A172 (cell line): ENCODE measurements at places on chromosomes 7 and 10.

DNA sequence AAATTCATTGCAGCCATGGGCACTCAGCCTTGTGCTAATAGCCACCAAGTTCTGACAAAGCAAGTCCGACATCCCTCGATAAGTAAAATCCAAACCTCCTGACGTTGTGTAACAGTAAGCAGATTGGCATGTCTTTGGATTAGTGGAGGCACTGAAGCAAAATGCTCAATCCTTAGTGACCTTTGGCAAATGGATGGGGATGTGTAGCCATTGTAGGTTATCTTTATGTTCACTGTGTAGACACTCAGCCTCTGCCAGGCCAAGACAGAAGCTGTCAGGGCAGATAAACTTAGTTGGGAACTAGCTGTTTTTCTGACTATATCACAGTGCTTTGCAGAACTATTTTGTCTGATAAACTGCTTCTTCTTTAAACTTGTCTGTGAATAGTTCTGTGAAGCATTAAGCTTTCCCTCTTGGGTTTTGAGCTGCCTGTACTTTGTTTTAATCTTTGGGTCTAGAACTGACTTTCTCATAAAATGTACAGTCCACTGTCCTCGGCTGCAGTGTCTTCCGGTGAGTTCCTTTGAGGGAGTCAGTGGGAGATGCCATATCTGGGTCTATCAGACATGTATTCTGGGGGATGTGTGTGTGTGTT, 220.8 kb downstream of the LRMDA start:
- DNase-seq = no peak

DNA sequence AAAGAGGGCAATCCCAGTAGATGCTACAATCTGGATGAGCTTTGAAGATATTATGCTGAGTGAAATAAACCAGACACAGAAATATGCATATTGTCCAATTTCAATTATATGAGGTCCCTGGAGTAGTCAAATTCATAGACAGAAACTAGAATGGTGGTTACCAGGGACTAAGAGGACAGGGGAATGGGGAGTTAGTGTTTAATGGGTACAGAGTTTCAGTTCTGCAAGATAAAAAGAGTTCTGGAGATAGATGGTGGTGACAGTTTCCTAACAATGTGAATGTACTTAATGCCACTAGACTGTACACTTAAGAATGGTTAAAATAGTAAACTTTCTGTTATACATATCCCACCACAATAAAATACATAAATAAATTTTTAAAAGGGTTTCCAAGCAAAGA, 236.6 kb downstream of the ELMO1 start:
- no peak for DNase-seq

DNA sequence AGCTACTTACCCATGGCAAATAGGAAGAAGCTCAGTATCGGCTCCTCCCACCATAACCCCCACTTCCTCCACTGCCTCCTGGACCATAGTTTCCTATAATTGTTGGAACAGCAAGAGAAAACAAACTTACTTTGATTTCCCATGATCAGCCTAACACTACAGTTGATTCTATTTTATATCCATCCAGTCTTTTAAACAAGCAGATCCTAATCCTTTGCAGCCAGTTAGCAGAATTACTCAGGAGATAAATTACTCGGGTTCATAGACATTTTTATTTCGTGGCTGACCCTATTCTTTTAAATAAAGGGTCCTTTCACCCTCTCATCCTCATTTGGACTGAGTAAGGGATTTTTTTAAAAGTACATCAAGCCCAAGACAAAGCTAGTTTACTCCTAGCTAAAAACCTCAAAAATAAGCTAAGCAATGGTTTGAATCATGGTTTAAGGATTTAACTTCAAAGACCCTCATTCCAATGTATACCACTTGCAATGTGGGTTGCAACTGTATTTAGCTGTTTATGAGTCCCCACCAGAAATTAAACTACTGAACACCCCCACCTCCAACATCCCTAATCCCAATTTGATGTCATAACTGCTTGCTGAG, 8.0 kb downstream of the HNRNPA2B1 start:
- DNase-seq = no peak

DNA sequence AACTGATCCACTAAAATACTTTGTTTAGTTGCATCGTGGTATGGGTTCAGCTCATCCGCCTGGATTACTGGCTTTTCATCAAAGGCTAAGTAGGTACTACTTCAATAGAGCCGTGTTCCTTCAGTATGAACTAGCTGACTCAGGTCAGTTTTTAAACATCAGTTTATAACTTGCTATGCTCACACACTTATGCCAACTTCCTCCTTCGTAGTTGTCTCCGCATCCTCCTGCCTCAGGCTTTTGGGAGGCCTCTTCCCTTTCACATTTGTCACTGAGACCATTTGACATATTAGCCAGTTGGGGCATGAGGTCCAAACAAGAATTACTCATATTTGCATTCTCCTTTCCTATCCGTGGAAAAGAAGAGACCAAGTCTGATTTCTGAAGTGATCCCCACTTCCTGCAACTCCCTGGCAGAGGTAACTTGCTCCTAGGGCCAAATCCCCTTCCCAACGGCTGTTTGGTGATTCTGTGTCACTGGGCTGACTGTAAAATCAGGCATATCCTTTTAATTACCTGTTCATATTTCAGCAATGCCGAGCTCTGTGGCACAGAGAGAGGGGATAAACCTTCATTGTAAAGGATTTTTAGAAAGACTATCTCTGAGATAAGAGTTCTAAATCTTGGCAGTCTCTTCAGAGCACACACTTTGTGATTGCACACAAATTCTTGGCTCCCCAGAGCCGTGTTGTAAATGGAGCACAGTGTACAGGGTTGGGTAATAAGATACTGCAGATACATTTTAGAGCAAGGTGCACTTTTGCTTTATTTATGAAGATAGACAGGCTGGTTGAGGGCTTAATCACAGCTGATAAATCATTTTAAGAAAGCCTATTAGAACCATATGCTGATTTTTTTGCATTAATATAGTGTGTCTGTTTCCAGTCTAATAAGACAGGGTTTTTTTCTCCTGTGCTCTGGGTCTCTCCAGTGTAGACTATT, 108.0 kb downstream of the CREB5 start:
- DNase-seq = no peak

- DNase-seq = no peak
These were observed 5.2 kb upstream of the NKX6-2 start for GRCh38 chr10:132790934-132791829.

DNA sequence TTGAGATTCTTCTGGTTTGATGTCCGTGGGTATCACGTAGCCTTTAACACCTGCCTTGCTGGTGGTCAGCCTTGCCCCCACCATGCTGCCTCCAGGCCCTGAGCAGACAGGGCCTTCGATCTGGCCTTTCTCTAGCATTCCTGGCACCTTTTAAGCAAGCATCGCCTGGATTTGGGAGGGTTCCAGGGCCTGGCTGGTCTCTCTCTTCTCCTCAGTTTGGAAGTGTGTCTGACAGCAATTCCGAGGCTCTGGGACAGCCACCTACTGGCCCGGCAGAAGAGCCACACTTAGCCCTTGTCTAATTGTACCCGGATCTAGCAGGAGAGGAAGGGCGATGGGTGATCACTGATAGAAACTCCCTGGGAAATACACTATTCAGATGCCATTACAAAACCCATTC, 441.3 kb upstream of the MKI67 start:
- DNase-seq = no peak

- DNase-seq = no peak
These were observed 20.5 kb downstream of the ZRANB1 start for GRCh38 chr10:124962421-124962820.

DNA sequence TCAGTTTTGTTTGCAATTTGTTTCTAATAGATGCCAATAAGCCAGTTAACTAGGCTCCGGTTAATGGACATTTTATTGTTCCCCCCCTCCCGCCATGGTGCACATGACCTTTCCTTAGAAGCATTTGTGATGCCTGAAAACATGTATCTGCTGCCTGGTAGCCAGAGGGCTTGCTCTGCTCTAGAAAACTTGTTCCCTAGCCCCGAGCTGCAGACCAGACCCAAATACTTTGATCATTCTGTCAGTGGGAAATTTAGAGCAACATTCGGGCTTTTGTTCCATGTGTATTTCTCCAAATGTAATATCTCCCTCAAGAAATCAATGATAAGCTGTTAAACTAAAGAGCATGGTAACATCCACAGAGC, 104.7 kb downstream of the EVX1 start:
- no peak for DNase-seq

DNA sequence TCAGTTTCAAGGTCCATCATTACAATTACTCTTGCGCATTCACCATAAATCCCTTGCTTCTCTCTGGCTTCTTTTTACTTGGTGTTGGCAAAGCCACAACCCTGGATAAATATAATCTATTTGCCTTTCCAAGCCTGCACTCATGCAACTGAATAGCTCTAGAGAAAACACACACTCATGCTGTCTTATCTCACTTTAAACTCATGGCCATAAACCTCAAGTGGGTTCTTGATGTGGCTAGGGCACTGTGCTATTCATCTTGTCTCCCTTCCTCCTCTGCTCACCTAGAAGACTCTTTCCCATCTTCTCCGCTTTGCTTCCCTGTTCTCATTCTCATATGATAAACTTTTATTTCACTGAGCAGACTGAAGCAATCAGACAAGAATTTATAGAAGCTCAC, 165.4 kb upstream of the MTPN start:
- no peak for DNase-seq

DNA sequence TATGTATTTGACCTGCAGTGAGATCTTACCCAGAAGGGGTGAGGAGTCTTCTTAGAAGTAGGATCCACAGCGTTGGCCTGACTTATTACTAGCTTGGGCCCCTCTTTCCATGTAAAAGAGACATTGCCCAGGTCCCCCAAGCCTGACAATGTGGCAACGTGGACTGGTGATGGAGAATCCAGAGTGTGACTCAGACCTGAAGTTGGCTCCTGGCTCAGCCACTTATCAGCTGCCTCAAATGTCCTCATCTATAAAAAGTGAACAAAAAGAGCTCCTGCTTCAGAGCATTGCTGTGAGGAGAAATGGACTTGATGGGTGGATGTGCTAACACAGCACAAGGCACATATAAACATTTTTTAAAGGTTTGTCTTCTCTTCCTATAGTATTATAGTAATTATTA, 35.4 kb upstream of the TECTB start:
- no peak for DNase-seq

DNA sequence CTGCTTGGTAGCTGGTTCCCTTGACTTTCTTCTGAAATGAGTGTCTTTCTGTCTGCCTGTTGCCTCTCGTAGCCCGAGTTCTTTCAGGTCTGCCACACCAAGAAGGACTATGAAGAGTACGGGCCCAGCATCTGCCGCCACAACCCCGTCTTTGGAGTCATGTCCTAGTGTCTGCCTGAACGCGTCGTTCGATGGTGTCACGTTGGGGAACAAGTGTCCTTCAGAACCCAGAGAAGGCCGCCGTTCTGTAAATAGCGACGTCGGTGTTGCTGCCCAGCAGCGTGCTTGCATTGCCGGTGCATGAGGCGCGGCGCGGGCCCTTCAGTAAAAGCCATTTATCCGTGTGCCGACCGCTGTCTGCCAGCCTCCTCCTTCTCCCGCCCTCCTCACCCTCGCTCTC, 94.8 kb downstream of the ACTR3B start:
- no peak for DNase-seq

- DNase-seq = peak; percentile 83
These were observed 243.3 kb upstream of the CDC14C start for GRCh38 chr7:48681006-48681405.

DNA sequence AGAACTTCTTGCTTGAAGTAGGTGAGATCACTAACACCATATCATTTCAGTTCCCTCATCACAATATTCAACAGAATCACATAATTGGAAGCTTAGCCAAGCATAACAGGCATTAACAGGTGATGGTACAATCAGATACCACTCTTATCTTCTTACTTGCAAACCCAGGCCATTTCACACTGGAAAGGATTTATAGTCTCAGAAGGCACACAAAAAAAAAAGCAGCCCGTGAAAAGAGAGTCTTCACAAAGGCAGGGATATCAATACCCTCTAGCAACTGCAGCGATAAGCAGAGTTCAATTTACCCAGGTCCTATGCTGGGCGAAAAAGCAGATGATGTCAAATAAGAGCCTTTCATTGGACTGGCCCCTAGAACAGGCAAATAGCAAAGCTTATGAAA, 1082.4 kb downstream of the XPNPEP1 start:
- DNase-seq = no peak

DNA sequence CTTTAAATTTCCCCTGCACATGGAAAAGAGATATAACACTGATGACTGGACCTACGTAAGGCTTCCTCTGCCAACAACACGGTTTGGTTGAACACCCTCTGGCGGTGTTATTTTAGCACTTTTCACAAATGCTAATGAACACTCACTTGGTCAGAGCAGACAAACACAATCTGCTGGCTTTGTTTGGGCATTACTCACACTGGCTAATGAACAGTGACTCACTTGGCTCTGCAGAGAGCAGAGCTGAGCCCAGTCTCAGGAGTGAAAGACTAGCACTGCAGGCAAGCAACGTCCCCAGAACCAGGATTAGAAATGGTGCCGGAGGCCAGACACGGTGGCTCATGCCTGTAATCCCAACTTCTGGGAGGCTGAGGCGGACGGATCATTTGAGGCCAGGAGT, 430.8 kb downstream of the PLXNA4 start:
- DNase-seq = peak; percentile 95

DNA sequence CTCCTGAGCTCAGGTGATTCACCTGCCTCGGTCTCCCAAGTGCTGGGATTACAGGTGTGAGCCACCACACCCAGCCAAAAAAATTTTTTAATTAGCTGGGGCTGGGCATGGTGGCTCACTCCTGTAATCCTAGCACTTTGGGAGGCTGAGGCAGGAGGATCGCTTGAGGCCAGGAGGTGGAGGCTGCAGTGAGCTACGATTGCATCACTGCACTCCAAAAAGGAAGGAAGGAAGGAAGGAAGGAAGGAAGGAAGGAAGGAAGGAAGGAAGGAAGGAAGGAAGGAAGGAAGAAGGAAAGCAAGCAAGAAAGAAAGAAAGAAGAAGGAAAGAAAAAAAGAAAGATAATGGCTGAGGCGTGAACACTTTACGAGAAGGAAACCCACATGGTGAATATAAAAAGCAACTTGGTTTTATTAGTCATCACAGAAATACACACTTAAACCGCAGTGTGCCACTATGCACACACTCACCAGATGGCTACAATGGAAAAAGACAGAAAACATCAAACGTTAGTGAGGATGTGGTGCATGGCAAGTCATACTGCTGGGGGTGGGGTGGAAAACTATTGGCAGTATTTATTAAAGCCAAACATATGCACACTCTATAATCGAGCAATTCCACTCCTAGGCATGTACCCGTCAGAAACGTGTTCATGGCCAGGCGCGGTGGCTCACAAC, 4.4 kb upstream of the CCL26 start:
- DNase-seq = peak; percentile 91

- DNase-seq = no peak
These were observed 322.2 kb downstream of the BMPER start for GRCh38 chr7:34227525-34227924.

DNA sequence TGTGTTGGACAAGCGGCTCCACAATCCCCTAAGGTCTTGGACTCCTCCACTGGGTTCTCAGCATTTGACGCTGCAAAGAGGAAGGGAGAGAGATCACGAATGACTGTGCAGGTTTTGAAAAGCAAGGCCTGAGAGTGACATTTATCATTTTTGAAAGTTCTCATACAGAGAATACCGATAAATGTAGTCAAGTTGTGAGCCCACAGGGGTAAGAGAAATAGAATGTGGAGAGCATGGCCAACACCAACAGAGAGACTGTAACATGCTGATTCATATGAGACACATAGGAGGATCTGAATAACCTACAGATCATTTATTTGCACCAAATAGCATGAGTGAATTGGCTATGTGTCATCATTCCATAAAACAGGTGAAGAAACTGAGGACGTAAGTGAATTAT, 230.5 kb upstream of the MBL2 start:
- no peak for DNase-seq
